ENCODE measurements at places on chromosomes 6 and 20. TPM values are rescaled to one million over a fixed set of nuclear protein-coding genes. Genes with fewer than 3 reads are reported as not detected.

- no peak overlapping the region for H3K4me3 ChIP-seq
- DNase-seq, result no peak
- H3K27ac ChIP-seq, result no peak overlapping the region
Observed at GRCh38 chr20:3765171-3765882, 2.2 kb downstream of the ADISSP start.

DNA sequence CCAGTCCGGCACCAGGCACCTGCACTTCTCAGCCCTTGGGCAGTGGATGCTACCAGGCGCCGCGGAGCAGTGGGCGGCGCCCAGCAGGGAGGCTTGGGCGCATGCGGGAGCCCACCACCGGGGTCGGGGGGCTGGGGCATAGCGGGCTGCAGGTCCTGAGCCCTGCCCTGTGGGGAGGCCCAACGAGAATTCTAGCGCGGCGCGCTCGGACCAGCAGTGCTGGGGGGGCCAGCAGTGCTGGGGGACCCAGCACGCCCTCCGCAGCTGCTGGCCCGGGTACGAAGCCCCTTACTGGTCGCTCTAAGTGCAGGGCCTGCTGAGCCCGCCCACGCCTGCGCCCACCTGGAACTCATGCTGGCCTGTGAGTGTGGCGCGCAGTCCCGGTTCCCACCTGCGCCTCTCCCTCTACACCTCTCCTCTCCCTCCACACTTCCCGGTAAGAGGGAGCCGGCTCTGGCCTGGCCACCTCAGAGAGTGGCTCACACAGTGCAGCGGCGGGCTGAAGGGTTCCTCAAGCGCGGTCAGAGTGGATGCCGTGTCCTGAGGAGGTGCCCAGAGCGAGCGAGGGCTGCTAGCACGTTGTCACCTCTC, 28.5 kb upstream of the SERPINB1 start:
- no peaks in the 10 kb centered on the region for H3K4me1 ChIP-seq
- H3K27me3 ChIP-seq, result no peaks in the 10 kb centered on the region
- H3K4me3 ChIP-seq, result no peak overlapping the region
- H3K27ac ChIP-seq, result no peak overlapping the region

DNA sequence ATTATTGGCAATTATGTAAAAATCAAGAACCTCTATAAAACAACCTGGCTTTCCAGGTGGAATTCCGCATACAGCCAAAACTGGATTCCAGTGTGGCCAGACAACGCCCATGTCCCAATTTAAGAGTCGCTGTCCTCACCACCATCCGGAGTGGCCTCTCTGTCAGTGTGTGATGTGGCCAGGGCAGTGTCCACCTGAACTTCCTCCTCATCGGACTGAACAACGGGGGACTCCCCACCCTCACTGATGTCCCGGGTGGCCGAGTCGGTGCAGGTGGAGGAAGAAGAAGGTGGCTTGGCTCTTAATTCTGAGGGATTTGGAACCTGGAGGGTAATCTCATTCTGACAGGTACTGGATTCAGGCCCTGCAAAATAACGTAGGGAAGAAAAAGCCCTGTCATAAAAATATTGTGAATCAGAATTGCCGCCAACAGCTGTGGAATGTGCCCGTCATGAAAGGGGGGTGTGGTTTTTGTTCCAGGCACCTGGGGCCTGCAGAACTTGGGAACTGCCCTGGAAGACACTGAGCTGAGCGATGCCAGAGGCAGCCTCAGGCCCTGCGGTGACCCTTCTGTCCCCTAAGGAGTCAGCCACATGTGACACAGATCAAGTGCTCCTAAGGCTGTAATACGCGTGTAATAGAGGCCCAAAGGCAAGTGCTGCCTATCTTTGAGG, 139.8 kb downstream of the DTNBP1 start:
- H3K27ac ChIP-seq, result no peak overlapping the region
- no peaks in the 10 kb centered on the region for H3K36me3 ChIP-seq
- H3K4me3 ChIP-seq, result no peak overlapping the region
- H3K4me1 ChIP-seq, result no peaks in the 10 kb centered on the region

GRCh38 chr6:113995634-113996033, 24.7 kb upstream of the HDAC2 start:
- DNase-seq, result no peak
- H3K4me1 ChIP-seq, result no peaks in the 10 kb centered on the region
- no peak overlapping the region for H3K4me3 ChIP-seq
- H3K27me3 ChIP-seq, result no peaks in the 10 kb centered on the region

- no peaks in the 10 kb centered on the region for H3K4me1 ChIP-seq
- DNase-seq, result no peak
- no peak overlapping the region for H3K4me3 ChIP-seq
- no peak overlapping the region for H3K27ac ChIP-seq
- H3K27me3 ChIP-seq, result no peaks in the 10 kb centered on the region
Observed at GRCh38 chr20:3997446-3997845, 17.9 kb downstream of the RNF24 start.

DNA sequence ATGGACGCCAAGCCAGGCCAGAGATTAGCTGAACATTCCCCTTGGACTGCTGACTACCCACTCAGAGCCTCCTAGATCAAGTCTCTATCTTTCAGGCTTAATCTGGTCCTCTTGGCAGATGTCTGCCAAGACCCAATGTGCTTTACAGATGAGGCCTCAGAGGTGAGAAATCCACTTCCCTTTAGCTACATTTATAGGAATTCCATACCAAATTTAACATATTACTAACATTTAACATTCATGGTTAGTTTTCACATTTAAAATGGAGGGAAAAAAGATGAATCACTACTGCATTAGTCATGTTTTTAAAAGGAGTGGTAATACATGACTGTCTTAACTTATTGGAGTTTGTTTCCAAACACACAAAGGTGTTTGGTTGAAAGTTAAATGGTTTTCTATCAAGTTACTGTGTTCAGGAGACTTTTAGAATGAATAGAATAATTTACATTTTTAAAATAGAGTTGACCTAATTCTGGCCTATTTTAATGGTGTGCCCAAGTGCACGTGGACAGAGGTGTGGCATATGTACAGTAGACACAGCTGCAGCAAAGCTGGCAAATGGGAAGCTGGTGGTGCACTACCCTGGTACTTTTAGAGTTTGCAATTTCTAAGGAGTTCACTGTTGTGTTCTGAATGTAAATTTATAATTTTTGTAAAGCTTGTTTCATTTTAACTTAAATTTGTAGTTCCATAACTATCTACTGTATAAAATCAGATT, 41.9 kb upstream of the CALHM6 start:
- peaks cover 8% of the 10 kb centered on the region for H3K4me1 ChIP-seq
- no peak overlapping the region for H3K4me3 ChIP-seq
- no peaks in the 10 kb centered on the region for H3K27me3 ChIP-seq

DNA sequence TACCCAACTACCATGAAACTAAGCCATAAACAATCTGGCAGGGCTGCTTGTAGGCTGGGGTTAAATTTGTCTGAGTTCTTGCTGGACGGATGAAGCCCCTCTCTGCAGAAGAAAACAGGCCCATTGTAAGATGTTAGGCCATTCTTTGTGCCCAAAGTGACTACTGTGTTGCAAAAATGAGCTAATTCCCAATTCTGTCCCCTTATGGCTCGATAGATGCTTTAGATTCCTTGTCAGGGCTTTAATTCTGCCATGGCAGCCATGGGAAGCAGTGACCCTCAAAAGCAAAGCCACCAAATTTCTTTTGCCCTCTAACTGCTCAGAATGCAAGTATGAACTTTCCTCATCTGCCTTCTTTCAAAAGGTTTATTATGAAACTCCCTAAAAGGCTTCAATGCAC, 45.2 kb downstream of the LAMA4 start:
- no peak for DNase-seq
- no peak overlapping the region for H3K4me3 ChIP-seq
- no peaks in the 10 kb centered on the region for H3K4me1 ChIP-seq
- H3K27ac ChIP-seq, result no peak overlapping the region

GRCh38 chr20:45407067-45407745, 883 bp upstream of the DBNDD2 start:
- no peak for DNase-seq
- H3K27me3 ChIP-seq, result no peaks in the 10 kb centered on the region
- H3K4me3 ChIP-seq, result peak overlapping the region; percentile 73
- H3K4me1 ChIP-seq, result no peaks in the 10 kb centered on the region

- H3K27ac ChIP-seq, result no peak overlapping the region
- no peak overlapping the region for H3K4me3 ChIP-seq
- no peaks in the 10 kb centered on the region for H3K4me1 ChIP-seq
Observed at GRCh38 chr6:165223101-165223500, 86.3 kb downstream of the C6orf118 start.

DNA sequence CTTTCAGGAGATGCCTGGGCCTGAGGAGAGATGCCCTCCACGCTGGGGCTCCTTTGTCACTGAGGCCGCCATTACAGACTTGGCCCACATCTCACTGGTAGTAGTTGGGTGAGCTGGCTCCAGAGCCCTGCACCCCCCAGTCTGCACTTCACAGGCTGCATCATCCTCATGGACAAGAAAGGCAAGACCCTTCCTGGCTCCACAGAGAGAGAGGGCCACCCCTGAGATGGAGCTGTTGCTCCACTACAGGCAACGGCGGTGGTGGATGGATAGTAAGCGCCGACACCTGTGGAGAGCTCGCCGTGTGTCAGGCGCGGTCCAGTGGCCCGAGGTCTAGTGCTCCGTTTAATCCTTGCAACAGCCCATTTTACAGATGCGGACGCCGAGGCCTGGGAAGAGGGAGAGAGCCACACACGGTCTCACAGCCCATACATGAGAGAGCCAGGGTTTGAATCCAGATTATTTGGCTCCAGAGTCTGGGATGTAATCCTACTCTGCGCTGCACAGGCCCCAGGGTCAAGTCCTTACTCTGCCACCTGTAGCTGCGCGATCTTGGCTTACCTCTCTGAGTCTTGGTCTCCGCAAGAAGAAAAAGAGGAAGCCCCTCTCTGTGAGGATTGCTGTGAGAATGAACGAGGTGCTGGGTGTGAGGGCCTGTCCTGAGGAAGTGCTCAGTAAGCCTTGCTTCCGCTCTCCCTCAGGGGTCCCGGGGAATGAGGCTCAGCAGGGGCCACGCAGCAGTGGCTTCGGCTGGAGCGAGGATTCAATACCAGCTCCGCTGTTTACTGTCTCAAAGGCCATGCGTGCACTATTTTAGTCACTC, 34.5 kb downstream of the SPDEF start:
- no peaks in the 10 kb centered on the region for H3K27me3 ChIP-seq
- no peaks in the 10 kb centered on the region for H3K4me1 ChIP-seq
- H3K4me3 ChIP-seq, result no peak overlapping the region
- no peak overlapping the region for H3K27ac ChIP-seq
- H3K36me3 ChIP-seq, result no peaks in the 10 kb centered on the region

GRCh38 chr6:22807261-22807660, 237.9 kb downstream of the HDGFL1 start:
- no peaks in the 10 kb centered on the region for H3K36me3 ChIP-seq
- no peak overlapping the region for H3K27ac ChIP-seq
- DNase-seq, result no peak
- no peaks in the 10 kb centered on the region for H3K4me1 ChIP-seq
- no peak overlapping the region for H3K4me3 ChIP-seq
- no peaks in the 10 kb centered on the region for H3K27me3 ChIP-seq

DNA sequence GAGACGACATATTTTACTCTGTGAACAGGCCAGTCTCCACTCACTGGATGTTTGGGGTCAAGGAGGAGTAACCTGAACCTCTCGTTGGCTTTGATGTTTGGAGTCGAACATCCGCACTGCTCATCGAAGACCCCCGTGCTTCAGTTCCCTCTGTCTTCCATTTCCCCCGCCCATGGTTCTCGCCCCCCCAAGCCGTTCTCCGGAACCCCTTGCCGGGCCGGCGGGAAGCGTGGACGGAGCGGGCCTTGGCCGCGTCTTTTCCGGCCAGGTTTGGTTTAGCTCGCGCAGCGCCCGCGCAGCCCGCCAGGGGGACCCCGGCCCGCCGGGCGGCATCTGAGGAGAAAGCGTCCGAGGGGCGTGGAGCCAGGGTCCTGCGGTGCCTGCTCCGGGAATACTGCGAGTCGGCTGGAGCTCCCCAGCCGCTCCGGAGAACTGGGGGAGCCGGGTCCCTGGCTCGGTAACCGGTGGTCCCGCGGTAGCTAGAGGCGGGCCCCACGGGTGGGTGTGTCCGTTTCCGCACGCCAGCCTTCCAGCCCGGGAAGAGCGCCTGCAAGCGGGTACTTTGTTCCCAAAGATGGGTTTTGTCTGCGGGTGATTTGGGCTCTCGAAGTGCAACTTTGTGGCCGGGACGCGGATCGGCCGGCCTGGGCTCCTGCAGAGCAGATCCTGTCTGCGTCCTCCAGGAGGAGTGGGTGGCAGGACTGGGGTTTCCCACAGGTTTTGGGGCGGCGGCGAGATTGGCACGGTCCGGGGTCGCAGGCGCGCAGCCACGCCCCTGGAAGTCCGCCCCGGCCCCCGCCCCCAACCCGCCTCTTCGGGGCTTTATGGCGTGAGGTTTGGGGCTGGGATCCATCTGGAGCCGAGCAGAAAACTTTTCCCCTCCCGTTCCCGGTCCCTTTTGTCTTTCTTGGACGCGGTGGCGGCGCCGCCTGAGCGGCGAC, at the start of gene TMEM200A:
TSS of gene TMEM200A (plus strand) at position 852 of the 941 bp plus-strand sequence. CDS start 74,406 bp downstream, outside the sequence.
- H3K27ac ChIP-seq, result no peak within 1 kb of the TSS
- peaks cover 5% of the 10 kb centered on the region for H3K27me3 ChIP-seq
- no peaks in the 10 kb centered on the region for H3K36me3 ChIP-seq
- H3K4me1 ChIP-seq, result no peaks in the 10 kb centered on the region
- peak within 1 kb of the TSS; percentile 44 for H3K4me3 ChIP-seq

- no peaks in the 10 kb centered on the region for H3K4me1 ChIP-seq
- no peak overlapping the region for H3K4me3 ChIP-seq
- no peak for DNase-seq
- no peaks in the 10 kb centered on the region for H3K27me3 ChIP-seq
- H3K27ac ChIP-seq, result no peak overlapping the region
Observed at GRCh38 chr20:41213150-41213820, 75.9 kb downstream of the PLCG1 start.

DNA sequence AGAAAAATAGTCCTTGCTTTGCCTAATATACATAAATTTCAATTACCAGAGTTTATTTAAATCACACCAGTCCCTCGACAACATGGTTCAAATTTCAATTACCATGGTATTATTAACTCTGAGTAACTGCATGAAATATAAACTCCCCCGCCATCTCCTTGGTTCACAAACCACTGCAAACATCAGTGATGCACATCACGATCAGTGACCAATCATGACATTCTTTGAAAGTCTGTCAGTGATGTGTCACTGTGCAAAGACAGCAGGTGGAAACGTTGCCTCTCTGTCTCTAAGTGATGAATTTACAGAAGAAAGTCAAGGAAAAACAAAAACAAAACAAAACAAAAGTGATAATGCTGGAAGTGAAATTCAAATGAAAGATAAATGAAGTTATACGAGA, 86.7 kb downstream of the TASP1 start:
- H3K27me3 ChIP-seq, result no peaks in the 10 kb centered on the region
- DNase-seq, result no peak
- no peak overlapping the region for H3K27ac ChIP-seq
- no peaks in the 10 kb centered on the region for H3K4me1 ChIP-seq

Gene RIPPLY2
- total RNA-seq, result not detected

Gene CLVS2
- not detected for total RNA-seq

Gene MUC22
- not detected for total RNA-seq

Gene ECT2L
- not detected for total RNA-seq

Gene FOXA2
- total RNA-seq, result 27.3 TPM

Gene FGD2
- total RNA-seq, result 14.4 TPM

Gene RAB44
- not detected for total RNA-seq

Gene SMIM8
- 4.9 TPM for total RNA-seq

Gene BTN3A1
- total RNA-seq, result 15.9 TPM

Gene SDHAF4
- total RNA-seq, result 2.9 TPM

Gene HNF4A
- total RNA-seq, result 186 TPM

Gene CTAGE9
- not detected for total RNA-seq

Gene NKAIN2
- 0.28 TPM for total RNA-seq

Gene LPIN3
- 10.5 TPM for total RNA-seq

Gene WFDC5
- not detected for total RNA-seq
